Cortex of kidney (tissue), 1 donor: ENCODE measurements at places on chromosomes 4 and X.

- DNase-seq, result no peak
Measured at GRCh38 chr4:7964890-7965662, 25.4 kb upstream of the AFAP1 start.

DNA sequence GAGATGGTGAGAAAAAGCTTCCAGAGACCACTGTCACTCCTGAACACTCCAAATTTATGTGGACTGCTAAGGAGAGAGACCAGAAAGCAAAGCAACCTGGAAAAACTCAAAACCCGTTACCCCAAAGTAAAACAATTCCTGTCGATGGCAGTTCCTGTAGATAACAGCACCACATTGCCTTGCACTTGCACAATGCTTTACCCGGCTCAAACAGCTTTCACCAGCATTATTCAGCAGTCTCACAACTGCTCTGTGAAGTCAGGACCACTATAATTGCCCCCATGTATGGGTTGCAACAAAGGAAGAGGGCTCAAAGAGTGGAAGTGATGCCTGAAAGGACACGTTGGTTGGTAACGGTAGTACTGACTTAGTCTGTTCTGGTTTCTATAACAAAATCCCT lies 234.8 kb downstream of the BCOR start:
- no peak for DNase-seq

DNA sequence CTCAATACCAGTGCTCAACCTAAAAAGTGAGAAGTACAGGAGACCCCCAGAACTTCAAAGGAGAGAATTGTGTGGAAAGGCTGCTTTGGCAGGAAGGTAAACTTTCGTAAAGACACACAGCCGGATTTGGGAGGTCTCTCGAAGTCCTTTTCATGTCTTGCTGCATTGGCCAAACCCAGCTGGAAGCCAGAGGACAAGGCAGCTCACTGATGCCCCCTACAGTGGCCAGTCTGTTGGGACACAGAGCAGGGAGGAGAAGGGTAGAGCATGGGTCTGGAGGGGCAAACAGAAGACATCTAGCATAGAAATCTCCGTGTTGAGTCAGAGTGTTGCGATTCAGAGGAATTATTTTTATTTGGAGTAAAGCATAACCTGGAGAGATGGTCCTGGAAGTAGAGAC lies 198.9 kb downstream of the ANK2 start:
- no peak for DNase-seq

DNA sequence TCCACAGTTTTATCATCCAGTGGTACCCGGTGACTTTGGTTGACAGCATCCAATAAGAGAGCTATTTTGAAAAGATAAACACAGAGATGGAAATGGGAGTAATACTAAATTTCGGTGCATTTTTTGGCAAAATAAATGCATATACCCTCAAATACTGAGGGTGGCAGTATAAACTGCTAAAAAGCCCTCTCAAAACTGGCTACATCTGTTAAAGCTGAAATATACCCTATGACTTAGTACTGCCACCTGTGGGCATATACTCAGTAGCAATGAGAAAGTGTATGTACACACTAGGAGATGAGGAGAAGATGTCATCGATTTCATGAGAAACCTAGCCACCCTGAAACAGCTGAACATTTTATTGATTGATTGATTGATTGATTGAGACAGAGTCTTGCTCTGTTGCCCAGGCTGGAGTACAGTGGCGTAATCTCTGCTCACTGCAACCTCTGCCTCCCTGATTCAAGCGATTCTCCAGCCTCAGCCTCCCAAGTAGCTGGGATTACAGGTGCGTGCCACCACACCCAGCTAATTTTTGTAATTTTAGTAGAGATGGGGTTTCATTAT lies 12.2 kb upstream of the TMEM128 start:
- no peak for DNase-seq

DNA sequence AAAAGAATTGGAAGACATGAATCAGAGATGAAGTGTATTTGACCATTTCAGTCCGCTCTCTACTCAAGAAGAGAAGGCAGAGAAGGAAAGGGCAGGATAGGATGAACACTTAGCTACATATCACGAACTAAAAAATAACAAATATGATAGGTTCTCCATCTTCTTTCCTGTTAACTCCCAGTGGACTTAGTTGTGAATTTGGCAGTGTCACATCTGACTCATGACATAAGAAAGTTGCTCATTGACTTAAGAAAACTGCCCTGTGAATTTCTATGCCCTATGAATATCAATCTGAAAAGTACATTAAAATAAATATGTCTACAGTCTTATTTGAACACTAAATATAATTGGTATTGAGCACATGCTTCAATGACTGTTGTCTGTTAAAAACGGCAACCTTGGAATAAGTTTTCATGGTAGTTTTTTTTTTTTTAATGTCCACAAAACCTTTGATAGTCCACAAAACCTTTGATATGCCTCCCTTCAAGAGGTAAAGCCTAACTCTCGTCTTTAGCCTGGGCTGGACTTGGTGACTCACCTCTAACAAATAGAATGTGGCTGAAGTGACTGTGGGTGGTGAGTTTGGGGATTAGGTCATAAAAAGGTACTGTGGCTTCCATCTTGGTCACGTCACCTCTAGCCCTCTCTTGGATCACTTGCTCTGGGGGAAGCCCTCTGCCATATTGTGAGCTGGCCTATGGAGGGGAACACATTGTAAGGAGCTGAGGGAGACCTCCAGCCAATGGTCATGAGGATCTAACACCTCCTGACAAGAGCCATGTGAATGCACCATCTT lies 184.7 kb upstream of the S100G start:
- no peak for DNase-seq

DNA sequence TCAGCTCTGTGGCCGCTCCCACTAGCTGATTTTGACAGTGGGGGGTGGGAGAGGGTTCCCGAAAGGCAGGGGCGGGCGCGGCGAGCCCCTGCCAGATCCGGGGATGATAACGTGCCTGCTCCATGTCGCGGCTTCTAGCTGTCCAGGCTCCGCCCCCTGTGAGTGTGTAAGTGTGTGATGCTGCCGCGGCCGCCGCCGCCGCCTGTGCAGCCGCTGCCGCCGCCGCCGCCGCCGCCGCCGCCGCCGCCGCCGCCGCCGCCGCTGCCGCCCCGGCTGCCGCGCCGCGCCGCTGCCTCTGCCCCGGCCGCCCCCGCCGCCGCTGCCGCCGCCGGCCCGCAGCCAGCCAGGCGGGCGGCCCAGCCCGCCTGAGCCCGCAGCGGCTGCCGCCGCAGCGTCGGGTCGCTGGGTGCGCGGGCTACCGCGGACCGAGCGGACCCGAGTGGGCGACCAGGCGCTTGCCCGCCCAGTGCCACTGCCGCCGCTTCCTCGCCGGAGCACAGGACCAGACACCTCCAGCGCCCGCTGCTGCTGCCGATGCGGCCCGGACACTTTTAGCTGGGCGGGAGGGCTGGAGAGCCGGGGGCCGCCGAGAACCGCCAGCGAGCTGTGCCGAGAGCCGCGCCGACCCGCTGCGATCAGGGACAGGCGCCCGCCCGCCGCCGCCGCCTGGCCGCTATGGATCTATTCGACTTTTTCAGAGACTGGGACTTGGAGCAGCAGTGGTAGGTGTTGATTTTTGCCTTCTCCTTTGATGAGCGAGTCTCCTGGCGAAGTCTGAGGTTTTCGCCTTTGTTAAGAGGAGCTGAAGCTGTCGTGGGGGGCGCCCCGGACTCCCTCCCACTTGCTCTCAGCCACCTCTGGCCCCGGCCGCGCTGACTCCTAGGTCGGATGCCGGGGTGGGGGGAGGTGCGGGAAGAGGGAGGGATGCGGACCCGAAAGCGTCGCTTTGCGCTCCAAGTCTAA lies at the start of gene AFF2:
Gene AFF2, plus strand, starts transcription at position 195 of the 963 bp plus-strand sequence. Its CDS starts 481 bp downstream, at position 676.
- DNase-seq, result no peak

DNA sequence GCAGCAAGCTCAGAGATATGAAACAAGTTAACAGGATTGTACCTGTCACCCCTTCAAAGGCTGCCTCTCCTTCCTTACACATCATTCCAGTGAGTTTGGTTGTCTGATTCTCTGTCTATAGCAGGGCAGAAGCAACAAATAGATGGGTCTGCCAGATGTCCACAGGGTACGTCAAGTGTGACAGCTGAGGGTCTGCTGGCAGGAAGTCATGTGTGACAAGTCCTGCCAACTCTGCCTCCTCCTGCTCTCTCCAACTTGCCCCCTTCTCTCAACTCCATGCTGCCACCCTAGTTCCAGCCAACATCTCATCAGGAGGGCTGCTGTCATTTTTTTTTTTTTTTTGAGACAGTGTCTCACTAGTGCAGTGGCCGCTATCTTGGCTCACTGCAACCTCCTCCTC lies 109.2 kb downstream of the NSUN7 start:
- no peak for DNase-seq

DNA sequence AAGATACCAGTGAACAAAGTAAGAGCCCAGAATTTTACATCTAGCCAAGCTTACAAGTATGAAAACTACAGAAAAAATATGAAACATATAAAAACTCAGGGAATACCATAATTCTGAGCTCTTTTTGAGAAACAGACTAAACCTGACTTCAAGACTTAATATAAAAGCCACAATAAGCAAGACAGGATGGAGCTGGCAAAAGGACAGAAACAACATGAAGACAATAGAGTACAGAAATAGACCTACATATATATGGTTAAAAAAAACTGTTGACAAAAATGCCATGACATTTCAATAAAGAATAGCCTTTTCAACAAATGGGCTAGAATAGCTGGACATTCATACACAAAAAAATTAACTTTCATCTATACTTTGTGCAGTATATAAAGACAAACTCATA lies 49.4 kb downstream of the UBA6 start:
- DNase-seq, result no peak

DNA sequence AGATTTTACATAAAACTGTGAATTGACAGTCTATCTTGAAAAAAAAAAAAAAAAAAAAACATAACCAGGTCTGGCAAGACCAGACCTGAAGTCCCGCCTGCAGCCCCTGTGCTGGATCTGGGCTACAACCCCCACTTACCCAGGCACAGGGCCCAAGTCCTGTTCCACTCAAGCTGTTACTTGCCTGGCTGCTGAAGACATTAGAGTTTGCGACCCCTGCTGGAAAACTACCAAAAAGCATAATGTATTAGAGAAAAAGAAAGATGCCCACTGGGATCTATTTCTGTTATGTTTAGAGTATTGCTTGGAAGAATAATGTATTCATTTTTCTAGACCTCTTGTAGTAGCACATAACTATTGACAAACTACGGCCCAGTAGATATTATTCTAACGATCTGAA lies 4.7 kb downstream of the HS3ST1 start:
- no peak for DNase-seq

- no peak for DNase-seq
Measured at GRCh38 chr4:17323554-17324385, 188.1 kb downstream of the QDPR start.

DNA sequence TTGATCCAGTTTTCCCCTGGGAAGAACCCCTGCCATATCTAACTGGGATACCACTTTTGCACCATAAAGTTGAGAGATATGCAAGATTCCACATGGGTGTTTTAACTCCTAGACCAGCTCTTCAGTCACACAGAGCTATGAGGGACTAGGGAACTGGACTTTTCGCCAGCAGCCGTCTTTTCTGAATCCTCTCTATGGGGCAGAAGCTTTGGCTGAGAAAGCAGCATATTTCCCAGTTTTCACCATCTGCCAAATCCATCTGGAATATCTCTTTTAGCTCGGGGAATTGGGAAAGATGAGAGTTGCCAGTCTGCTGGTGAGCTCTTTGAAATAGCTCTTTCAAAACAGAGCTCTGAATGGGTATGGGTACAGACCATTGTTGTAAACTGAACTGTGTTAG lies 20.9 kb downstream of the APOOL start:
- DNase-seq, result no peak

DNA sequence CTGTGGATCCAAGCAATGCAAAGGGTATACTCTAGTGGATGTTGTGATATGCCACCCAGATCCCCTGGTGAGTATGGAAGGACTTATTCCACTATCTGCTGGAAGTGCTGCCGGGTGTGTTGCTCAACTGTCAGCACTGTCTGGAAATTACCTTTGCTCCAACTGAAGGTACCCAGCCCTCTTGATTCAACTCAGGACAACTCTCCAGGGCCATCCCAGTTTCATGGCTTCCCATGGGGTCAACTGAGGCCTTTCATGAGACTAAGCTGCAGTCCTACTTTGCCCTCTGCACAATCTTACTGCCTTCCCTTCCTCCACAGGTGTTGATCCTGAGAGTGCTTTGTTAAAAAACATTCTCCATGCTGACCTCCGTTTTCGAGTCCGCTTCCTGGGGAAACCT lies 99.8 kb downstream of the SPRY1 start:
- no peak for DNase-seq

DNA sequence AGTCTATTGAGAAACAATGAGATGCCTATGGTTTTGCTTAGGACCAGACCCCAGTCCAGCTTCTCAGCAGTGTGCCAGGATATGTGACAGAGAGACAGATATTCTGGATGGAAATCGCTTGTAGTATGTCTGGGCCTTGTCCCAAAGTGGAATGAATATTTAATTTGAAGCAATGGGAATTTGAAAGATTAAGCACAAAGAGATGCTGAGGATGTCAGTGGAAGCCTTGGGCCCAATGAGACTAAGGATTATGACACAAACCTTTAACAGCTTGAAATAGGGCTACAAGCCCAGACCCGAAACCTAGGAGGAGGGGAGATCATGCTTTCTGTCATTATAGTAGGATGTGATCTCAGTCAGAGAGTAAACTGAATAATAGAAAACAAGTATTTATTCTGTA lies 459.2 kb downstream of the FAT4 start:
- no peak for DNase-seq
